ENCODE measurements at places on chromosomes 4 and X.

DNA sequence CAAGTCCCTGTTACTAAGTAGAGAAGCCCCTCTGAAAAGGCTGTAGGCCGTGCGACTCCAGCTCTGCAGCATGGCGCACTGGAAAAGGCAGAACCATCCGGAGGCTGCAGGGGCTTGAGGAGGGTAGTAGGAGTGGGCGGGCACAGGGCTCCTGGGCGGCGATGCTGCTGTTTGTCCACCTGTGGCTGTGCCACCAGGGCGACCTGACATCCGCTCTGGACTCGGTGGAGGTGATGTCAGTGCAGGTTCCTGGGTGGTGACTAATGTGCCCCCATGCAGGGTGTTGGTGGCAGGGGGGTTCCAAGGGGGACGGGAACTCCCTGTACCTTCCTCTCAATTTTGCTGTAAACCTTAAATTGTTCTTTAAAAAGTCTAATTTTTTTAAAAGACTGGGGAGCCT, 58.3 kb downstream of the PCGF3 start:
- DNase-seq = no peak

DNA sequence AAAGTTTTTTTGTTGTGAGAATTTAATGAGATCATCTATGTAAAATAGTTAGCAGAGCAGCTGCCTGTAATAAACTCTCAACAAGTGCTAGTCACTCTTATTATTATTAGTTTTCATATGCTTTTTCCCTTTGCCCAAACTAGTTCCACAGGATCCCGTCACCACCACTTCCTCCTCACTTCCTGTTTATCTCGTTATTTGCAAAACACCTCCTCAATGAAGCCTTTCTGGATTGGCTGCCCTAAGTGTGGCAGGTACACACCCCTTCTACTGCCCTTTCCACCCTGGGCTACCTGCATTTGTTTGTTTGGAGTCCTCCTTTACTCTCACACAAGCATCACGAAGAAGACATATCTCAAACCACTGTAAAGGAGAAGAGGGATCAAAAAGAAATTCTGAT, 54.4 kb upstream of the KLF3 start:
- DNase-seq = no peak

DNA sequence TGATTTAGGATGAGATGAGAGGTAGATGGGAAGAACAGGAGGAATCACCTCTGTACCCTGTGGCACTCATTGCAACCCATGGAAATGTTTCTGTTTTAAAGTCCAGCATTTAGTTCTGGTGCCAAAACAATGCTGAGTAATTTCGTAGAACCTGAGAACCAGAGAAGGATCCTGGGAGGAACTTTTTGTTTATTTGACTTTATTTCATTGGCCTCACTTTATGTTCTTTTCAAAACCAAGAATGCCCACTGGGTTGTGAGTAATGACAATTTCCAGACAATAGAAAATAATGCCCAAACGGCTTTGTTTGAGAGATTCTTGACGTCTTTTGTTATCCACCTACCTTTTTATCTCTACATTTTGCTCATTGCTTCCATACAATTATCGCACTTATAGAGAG, 111.3 kb downstream of the SHROOM3 start:
- DNase-seq = no peak

DNA sequence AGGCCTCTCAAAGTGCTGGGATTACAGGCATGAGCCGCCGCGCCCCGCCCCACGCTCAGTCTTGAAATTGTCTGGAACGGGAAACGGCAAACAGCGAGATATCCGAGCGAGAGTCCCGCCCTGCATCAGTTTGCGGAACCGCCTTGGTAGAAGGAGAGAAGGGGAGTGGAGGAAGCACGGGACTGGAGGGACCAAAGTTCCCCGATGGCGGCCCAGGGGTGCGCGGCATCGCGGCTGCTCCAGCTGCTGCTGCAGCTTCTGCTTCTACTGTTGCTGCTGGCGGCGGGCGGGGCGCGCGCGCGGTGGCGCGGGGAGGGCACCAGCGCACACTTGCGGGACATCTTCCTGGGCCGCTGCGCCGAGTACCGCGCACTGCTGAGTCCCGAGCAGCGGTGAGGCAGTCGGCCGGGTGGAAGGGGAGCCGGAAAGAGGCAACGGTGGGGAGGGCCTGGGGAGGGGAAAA, at the start of gene BST1:
Gene BST1 (plus strand): TSS at position 125 of the 463 bp plus-strand sequence. CDS start 80 bp downstream, at position 205.
- DNase-seq = peak; percentile 31

GRCh38 chr4:105709081-105709450, 482 bp downstream of the GSTCD start:
- no peak for DNase-seq

DNA sequence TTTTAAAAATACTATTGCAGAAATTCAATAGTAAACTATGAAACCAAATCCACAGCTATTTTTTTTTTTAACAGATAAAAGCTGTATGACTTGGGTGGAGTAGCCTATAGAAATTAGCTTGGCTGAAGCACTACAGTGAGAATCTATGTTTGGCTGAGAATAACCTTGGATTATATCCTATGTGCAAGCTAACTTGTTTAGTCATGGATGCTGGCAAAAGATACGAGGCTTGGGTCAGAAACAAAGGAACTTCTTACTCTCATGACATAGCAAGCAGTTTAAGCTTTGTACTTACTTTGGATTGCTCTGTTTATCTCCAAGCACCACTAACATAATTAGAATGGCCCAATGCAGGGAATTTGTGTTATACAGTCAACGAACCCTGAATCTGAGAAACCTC, 119.2 kb upstream of the GRID2 start:
- DNase-seq = no peak

- DNase-seq = no peak
These were observed 212.4 kb upstream of the PACRGL start for GRCh38 chr4:20487852-20488251.

DNA sequence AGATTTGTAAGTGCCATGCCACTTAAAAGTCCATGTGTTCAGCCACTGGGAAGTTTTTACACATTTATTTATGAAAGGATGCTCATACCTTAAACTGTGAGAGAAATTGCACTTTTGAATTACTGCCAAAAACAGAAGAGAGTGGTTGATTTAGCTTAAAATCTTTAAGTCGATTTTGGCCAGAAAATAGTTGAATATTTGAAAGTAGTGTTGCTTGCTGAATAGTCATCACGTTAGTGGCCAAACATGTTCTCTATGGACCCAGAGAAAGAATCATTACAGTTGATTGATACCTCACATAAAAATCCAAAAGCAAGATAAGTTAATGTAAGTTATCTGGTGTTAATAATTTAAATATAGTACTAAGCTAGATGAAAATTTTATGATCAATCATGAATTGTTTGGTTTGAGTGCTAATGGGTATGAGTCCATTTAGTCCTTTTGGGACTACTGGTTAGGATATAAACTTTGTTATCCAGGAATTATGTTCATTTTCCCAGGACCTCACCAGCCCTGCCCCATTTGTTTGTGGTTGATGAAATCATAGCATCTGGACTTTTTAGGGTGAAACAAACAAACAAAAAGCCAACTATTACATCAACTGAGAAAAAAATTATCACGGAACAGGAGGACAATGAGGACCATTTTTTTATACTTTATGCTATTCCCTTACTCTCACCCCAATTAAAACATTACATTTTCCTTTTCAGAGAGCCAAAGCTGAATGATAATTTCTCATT, 6.3 kb downstream of the GIMD1 start:
- no peak for DNase-seq

Measured in activated CD4-positive, alpha-beta T cell treated with anti-CD3 and anti-CD28 coated beads for 1 hour (primary cell).